Germinal center (tissue), 1 donor: ENCODE measurements at places on chromosomes 11 and 22.

- no peak for DNase-seq
These were observed 29.8 kb upstream of the P2RY2 start for GRCh38 chr11:73188301-73188700.

GRCh38 chr11:12291766-12292165 lies 85.6 kb upstream of the PARVA start:
- DNase-seq = no peak

- DNase-seq = peak; percentile 40
These were observed 346 bp downstream of the FJX1 start for GRCh38 chr11:35618497-35619115.

DNA sequence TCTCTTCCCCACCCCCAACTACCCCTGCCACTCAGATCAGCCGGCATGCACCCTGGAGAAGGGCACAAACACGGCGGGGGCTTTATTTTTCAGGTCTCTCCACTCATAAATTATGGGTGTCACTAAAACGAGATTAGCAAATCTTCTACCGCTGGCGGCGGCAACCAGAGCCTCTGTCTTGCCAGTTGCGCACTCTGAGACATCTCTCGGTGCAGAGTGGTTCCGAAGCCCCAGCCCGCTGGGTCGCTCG lies 125.3 kb upstream of the C11orf58 start:
- DNase-seq = no peak

DNA sequence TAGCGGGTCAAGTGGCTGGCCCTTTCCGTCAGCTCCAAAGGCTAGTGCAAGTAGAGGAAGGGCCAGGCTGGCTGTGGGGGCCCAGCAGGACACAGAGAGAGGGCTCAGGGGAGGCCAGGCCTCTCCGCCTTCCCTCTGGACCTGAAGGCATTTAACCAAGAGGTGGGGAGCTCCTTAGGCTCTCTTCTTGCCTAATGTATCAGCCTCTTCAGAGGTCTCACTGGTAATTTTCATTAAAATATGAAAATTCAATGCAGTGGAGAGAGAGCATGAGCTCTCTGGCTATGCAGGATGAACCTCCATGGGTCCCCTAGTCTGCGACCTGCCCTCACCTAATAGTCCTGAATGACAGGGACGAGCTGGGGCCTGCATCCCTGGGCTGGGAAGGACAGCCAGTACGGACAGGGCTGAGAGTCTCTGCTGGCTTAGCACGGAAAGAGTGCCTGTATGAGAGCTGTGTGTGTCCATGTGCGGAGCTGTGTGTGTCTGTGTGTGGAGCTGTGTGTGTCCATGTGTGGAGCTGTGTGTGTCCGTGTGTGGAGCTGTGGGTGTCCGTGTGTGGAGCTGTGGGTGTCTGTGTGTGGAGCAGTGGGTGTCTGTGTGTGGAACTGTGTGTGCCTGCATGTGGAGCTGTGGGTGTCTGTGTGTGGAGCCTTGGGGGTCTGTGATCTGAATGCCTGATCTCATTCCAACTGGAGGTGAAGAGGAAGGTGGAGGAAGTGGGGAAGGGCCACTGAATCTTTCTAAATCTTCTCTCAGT lies 2.4 kb downstream of the ALX4 start:
- DNase-seq = no peak

GRCh38 chr22:39999144-39999757 lies 4.5 kb downstream of the FAM83F start:
- no peak for DNase-seq

DNA sequence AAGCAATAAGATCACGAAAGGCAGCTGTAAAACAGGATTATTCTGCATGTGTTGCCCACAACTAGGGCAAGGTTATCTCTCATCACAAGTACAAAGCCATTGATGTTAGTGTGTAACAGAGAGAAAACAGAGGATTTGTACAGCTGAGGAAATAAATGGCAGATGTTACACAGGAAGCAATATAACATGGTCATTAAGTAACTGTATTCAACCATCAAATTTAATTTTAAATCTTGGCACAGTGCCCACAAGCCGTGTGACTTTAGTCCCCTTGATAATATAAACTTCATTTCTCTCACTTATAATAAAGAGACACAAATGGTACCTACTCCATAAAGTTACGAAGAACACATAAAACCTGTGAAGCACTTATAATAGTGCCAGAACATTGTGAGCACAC lies 17.3 kb downstream of the OR51E2 start:
- DNase-seq = no peak

GRCh38 chr11:120134931-120135228 lies 3.0 kb downstream of the TRIM29 start:
- DNase-seq = no peak

DNA sequence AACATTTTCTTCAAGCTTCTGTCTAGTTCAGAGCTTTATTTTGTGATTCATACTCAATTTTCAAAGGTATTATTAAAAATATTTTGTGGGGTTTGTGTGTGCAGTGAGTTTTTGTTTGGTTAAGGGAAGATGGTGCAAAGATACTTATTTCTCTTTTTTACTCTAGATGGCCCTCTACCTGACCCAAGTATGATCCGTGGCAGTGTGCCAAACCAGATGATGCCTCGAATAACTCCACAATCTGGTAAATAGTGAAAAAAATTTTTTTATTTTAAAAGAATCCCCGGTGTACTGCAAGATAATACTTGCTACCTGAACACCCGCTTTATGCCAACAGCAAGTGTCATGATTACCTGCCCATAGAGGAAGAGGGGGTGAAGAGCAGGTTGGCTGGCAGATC lies 54.2 kb downstream of the EP300 start:
- no peak for DNase-seq

DNA sequence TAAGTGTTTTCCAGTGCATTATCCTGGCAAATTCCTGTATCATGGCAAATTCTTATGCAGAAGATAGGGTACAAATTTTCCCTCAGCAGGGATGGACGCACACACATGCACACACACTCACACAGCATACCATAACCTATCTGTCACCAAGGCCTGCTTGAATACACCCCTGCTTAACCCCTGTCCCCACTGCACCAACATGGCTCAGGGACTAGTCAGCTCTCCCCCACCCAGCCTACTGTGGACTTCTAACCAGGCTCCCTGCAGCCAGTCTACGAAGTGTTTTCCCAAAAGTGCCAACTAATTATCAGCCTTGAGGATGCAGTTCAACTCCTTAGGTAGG lies 63.1 kb downstream of the RAB30 start:
- no peak for DNase-seq

DNA sequence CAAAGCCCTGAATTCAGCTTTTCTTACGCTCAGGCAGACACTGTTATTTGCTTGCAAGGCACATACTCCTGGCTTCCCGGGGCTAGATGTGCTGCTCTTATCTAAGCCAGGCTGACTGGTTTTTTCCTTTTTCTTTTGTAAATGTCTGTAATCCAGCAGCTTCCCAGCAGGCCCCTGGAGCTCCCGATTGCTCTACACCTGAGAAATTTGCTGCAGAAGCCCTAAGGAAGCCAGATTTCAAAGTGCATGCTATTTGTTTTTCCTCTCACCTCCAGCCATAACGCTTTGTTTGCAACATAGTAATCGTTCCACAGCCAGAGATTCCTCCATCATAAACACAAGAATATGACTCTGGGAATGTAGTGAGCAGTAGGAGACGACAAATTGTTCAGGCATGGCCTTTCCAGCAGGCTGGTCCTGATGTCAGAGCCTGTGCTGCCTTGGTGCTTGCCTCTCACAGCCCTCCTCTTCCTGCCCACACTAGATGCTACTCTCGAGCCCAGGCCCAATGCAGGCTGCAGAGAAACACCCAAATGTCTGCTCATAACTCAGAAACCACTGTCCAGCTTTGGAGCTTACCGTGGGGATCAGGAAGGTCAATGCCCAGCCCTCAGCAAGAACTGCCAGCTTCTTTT lies 54.7 kb upstream of the SLC6A5 start:
- DNase-seq = no peak

DNA sequence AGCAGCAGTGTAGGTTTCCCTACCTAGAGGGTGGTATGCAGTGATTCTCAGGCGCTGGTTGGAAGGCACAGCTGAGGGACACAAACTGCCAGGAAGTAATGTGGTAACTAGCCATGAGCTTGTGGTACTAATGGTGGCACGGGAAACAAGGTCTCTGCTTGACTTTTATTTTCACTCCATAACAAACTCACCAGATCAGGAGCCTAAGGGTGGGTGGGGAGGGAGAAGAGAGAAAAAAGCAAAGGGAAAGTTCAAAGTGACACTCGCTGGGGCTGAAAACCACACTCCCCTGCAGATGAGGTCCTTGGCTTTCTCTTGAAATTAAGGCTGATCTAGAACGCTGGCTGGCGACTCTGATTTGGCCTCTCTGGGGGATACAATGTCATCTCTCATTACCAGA lies 22.0 kb downstream of the TRAF6 start:
- no peak for DNase-seq

DNA sequence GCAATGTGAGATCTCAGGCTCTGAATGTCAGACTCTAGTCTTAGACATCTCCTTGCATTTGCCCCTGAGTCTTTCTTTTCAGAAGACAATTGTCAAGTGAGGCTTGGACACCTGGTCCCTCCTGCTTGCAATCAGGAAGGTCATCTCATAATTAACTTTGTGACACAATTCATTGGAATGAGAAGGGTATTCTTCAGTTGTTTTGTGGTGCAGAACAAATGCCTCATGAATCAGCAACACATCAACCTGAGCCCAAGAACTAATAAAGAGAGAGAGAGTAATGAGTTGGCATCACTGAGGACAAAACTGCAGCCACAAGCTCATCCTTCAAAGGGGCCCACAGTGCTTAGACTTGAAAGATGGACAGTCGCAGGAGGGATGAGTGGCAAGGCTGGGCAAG lies 375.8 kb downstream of the INSC start:
- no peak for DNase-seq

DNA sequence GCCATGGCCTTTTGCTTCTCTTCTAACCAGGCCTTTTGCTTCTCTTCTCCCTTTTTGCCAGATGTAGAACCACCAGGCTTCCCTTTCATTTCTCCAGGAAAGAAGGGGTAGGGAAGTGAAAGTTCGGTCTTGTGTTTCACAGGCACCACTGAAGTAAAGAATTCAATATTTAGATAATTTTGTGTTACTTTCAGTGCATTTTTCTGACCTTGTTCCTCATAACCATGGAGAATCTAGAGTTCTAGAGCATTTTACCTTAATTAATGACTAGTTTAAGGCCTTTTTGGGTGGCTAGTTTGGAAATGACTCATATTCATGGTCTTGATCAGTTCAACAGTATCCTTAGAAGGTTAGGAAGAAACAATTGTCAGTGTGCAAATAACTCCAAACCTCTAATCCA lies 22.7 kb downstream of the GRAMD1B start:
- DNase-seq = no peak

- no peak for DNase-seq
These were observed 419.4 kb downstream of the DYNC2H1 start for GRCh38 chr11:103528596-103528995.

DNA sequence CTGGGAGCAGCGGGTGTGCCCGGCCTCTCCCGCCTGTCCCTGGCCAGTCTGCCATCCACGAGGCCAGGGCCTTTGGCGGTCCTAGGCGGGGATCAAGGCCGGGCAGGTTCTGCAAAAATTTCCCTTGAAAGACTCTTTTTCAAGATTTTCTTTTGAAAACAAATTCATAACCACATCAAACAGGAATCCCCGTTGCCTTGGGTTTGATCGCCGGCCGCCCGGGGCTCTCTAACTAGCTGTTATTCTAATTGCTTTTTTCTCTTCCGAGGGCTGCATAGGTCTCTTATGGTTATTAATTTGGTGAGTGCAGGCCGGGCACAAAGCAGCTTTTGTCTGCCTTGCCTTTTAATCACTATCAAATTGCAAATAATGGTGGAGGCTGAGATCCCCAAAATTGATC lies 42.0 kb downstream of the CDKN1C start:
- DNase-seq = no peak

DNA sequence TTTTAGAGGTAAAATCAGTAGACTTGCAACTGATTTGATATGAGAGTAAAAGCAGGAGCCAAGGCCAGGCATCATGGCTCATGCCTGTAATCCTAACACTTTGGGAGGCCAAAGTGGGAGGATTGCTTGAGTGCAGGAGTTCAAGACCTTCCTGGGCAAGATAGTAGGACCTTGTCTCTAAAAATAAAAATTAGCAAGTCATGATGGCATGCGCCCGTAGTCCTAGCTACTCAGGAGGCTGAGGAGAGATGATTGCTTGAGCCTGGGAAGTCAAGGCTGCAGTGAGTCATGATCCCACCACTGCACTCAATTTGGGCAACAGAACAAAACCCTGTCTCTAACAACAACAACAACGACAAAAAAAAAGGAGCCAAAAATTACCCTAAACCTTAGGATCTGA lies 13.5 kb downstream of the SGSM3 start:
- DNase-seq = no peak

- no peak for DNase-seq
These were observed 356.5 kb downstream of the INSC start for GRCh38 chr11:15471048-15471894.

DNA sequence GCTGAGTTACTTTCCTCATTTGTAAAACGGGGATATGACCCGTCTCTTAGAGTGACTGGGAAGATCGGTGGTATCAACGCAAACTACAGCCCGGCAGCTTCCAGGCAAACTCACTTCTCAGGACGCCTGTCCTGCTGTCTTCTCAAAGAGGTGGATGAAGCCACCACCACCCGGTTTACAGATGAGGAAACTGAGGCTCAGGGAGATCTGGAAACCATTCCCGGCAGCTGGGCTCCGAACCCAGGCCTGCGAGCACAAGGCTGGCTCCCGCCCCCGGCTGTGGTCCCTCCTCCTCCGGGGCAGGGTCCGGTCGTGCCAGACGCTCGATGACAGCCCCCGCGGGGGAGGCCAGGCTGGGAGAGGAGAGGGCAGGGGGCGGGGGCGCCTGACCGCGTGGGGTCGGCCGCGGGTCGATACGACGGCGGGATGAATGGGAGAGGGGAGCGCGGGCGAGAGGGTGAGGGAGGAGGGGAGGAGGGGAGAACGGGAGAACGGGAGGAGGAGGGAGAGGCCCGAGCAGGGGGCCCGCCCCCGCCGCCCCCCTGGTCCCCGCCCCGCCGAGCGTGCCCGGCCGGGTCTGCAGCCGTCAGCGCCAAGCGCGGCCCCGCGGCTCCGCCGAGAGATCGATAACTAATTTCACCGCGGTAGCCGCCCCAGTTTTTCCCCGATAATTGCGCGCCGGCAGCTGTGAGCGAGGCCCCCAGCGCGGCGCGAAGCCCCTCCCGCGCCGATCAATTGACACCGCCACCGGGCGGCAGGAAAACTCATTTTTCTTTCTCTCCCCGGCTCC lies 14.0 kb downstream of the IGLL1 start:
- no peak for DNase-seq

DNA sequence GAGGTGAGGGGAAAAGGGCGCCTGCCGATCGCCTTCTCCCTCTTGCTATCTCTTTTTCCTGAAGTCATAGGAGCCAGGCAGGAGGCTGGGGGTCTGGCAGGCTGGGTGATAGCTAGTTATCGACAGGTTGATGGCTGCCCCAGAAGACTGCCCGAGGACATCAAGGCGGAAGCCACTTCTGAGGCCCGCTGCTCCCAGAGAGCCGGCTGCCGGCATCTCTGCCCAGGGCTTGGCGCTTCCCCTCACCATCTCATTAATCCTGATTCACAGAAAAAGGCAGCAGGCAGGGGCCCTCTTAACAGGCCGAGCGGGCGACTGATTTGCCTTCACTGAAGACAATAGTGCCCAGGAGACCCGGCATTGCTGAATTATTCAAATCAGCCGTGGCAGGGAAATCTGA lies 124.2 kb downstream of the MIAT start:
- DNase-seq = no peak

GRCh38 chr22:29096736-29097669 lies 24.2 kb downstream of the KREMEN1 start:
- DNase-seq = no peak
